ENCODE measurements at places on chromosomes 1 and 21. TPM values are rescaled to one million over a fixed set of nuclear protein-coding genes. Genes with fewer than 3 reads are reported as not detected.

- DNase-seq = peak; percentile 38
Observed at GRCh38 chr1:36350659-36351226, 27.3 kb upstream of the EVA1B start.

GRCh38 chr1:229696385-229696784 lies 70.3 kb downstream of the URB2 start:
- DNase-seq = no peak

- no peak for DNase-seq
Observed at GRCh38 chr1:184494929-184495328, 108.1 kb downstream of the C1orf21 start.

DNA sequence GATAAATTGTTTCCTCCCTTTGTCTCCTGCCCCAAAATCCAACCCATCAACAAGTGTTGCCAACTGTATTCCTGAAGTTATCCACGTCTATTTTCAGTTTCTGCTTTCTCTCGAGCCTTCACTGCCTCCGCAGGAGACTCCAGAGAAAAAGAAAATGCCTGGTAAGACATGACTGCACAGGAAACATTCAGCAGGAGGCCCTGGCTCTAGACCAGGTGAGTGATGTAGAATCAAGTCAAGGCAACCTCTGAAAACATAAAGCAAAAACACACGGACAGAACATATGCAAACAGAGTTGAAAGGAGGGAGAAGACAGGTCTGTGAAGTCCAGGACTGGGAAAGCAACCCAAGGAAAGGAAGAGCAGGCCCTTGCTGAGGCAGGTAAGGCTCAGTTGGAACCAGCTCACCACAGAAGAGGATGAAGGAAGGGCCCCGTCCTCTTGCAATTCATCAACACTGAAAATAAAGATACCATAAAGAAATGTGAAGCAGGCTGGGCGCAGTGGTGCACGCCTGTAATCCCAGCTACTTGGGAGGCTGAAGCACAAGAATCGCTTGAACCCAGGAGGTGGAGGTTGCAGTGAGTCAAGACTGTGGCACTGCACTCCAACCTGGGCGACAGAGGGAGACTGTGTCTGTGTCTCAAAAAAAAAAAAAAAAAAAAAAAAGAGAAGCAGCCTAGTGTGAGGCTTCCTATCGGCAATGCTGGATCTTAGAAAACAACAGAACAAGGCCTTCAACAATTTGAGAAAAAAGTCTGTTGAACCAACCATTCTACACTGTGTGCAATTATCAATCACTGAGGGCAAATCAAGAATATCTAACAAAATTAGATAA lies 8.8 kb downstream of the NOL9 start:
- no peak for DNase-seq

- peak; percentile 85 for DNase-seq
Observed at GRCh38 chr1:39960431-39960958, 5.5 kb downstream of the MFSD2A start.

ETNK2 gene
- total RNA-seq = 9.4 TPM

KIAA0040 gene
- 1.7 TPM for total RNA-seq

GRCh38 chr1:159302095-159302494 lies at the start of gene FCER1A:
Gene FCER1A, plus strand, starts transcription at chr1:159302336. Its CDS starts 29 bp downstream, at chr1:159302365.
- no peak for DNase-seq

- DNase-seq = no peak
Observed at GRCh38 chr1:49226758-49227157, 450.1 kb upstream of the BEND5 start.

DNA sequence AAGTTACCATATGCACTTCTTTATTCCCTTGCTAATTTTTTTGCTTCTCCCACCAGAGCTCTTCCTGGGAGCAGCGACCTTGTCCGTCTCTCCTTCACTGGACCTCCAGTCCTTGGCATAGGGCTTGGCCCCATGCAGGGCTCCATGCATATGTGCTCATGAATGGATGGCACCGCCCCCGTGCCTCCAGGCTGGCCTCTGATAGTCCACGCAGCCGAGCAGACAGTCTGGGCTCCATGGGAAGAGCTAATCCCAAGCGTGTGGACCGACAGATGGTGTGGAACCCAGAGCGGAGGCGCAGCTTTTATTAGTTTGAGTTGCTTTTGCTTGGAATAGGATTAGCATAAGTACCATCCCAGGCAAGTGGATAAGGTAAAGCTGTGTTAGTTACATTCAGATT lies 41.8 kb downstream of the CDCP2 start:
- DNase-seq = no peak

GRCh38 chr21:45575304-45575992 lies 33.2 kb upstream of the SLC19A1 start:
- no peak for DNase-seq

GRCh38 chr1:192966073-192966472 lies 93.1 kb downstream of the UCHL5 start:
- no peak for DNase-seq

GRCh38 chr1:68217060-68217554 lies 15.2 kb downstream of the WLS start:
- no peak for DNase-seq

DNA sequence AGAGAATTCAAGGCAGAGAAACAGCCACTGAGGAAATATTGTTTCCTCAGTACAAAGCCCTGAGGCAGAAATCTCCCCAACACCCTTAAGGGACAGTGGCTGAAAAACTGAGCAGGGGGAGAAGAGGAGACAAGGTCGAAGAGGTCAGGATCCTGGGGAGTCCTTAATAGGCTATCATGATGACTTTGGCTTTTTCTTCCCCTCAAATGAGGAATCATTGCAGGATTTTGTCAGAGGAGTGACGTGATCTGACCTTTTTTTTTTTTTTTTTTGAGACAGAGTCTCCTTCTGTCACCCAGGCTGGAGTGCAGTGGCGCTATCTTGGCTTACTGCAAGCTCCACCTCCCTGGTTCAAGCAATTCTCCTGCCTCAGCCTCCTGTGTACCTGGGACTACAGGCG lies 10.2 kb downstream of the MAP7D1 start:
- DNase-seq = no peak

PGM1 gene
- total RNA-seq = 97.1 TPM

EFNA1 gene
- total RNA-seq = 2.2 TPM

AADACL3 gene
- not detected for total RNA-seq

DNA sequence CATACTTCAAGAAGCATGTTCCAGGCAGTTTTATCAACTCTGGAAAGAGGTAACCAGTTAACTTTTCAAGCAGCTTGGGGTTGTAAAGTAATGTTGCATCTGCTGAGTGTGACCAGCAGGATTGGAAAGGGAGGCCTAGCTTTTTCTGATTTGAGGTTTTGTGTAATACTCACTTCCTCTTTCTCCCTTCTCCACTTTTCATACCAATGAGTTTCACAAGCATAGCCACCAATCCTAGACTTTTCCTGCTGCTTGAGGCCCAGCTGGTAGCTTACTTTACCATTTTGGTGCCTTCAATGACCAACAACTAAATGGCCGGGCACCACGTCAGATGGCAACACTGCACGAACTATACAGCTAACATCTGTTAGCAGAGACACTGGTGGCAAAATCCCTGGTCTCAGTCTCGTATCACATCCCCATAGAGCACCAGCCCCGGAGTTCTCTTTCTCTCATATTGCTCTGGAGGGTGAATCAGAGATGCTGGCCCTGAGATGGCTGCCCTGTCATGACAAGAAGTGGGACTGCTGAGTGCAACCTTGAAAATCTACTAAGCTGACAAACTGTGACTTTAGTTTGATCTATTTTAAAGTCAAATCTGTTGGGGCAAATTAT lies 14.8 kb upstream of the GPR88 start:
- DNase-seq = no peak

TRNP1 gene
- total RNA-seq = 0.42 TPM
